ENCODE measurements at places on chromosomes 2 and 18.

GRCh38 chr18:45166836-45167551 is 448.3 kb upstream of the SLC14A2 start:
- DNase-seq: no peak

- no peak for DNase-seq
Measured at GRCh38 chr2:187917535-187917934, 363.3 kb upstream of the TFPI start.

DNA sequence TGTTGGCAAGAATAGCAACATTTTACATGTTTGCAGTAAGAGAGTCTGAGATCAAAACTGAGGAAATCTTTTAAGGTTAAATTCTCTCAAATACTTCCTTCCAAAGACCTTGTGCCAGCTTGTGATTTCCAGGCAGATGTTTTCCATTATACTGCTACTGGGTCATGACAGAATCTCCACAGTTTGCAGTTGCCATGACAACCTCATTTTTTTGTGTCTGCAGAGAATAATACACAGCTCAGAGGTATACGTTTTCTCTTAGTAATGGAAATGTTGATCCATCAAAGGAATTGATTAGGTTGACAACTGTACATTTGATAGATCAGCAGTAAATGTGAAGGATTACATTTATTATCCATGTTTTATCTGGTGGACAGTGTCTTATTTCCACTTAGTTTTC is 29.1 kb upstream of the CSRNP3 start:
- no peak for DNase-seq

GRCh38 chr2:216758256-216759155 is 63.2 kb upstream of the IGFBP5 start:
- DNase-seq: no peak

DNA sequence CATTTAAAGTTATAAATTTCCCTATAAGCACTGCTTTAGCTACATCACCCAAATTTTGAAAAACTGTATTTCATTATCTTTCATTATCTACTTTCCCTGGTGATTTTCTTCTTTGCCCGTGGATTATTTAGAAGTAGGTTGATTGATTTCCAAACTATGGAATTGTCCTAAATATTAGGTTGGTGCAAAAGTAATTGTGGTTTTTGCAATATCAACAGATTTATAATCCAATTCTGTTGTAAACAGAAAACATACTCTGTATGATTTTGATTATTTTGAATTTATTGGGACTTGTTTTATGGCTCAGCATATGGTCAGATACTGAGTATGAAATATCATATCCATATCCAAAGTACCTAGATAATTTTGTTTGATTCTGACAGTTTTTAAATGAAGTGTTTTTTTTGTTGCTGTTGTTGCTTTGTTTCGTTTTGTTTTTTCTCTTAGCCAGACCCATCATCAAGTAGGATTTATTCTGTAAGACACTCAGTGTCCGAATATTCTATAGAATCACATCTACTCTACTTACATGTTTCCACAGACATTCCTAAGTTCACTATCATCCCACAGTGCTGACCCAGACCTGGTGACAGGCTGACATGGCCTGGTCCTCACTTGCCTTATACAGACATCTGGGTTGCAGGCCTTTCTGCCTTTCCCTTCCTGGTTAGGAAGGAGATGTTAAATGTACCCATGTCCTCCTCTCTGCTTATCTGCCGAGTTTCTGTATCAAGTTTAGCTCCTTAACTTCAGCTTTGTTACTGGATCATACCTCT is 2.1 kb upstream of the TRABD2A start:
- no peak for DNase-seq

GRCh38 chr2:181178823-181179412 is 198.5 kb downstream of the UBE2E3 start:
- DNase-seq: no peak

DNA sequence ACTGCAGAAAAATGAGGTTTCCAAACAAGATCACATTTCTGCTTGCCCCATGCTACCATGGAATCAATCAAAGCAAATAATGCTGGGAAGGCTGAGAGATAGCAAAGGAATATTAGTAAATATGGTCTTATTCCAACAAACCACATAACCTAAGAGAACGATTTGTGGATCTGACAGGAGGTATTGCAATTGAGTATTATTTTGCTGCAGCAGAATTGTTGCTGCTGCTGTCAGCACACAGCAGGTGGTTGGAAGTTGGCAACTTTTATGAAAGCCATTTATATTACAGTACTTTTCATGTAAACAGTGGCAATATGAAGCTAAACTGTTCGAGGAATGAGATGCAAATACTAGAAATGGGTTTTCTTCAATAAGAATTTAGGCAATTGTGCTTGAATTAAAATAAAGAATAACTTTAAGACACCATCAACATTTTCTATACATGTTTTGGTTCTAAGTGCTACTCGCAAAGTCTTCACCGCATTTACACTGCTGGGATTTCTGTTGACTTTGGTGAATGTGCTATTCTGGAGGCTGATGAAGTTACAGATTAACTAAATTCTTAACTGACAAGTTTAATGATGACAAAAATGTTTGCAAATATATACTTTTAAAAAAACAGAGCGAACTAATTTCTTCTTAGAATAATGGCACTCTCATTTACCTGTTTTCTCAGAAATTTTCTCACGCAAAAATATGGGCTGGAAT is 1285.7 kb downstream of the CNTNAP5 start:
- no peak for DNase-seq

DNA sequence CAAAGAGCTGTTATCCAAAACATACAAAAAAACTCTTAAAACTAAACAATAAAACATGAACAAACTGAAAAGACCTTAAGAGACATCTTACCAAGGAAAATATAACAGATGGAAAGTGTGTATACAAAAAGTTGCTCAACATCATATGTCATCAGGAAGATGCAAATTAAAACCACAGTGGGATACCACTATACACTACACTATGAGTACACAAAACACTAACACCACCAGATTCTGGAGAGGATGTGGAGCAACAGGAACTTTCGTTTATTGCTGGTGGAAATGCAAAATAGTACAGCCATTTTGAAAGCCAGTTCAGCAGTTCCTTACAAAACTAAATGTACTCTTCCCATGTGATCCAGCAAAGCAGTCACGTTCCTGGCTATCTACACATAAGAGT is 221.4 kb downstream of the CMPK2 start:
- DNase-seq: no peak
